ENCODE measurements at places on chromosomes 6 and 20. TPM values are rescaled to one million over a fixed set of nuclear protein-coding genes. Genes with fewer than 3 reads are reported as not detected.

DNA sequence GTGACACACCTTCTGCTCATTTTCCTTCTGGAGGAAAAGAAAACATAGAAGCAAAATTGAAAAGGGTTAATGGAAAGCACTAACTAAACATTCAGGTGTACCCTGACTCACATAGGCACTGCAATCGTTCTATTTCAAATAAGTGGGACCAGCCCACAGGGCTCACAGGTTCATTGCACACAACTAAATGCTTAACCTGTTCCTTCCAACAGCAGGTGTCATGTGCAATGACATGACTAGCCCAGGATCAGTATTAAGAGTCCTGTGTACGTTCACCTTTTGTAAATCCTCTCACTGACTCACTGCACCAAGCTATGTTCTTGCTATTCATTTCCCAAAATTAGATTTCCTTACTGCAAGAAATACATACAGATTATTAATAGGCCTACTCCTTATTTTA is 151.3 kb downstream of the GMPR start:
- H3K4me3 ChIP-seq, result no peak overlapping the region
- no peak overlapping the region for H3K27ac ChIP-seq
- no peak for DNase-seq
- no peaks in the 10 kb centered on the region for H3K27me3 ChIP-seq

NNAT gene
- 0.16 TPM for total RNA-seq

DNA sequence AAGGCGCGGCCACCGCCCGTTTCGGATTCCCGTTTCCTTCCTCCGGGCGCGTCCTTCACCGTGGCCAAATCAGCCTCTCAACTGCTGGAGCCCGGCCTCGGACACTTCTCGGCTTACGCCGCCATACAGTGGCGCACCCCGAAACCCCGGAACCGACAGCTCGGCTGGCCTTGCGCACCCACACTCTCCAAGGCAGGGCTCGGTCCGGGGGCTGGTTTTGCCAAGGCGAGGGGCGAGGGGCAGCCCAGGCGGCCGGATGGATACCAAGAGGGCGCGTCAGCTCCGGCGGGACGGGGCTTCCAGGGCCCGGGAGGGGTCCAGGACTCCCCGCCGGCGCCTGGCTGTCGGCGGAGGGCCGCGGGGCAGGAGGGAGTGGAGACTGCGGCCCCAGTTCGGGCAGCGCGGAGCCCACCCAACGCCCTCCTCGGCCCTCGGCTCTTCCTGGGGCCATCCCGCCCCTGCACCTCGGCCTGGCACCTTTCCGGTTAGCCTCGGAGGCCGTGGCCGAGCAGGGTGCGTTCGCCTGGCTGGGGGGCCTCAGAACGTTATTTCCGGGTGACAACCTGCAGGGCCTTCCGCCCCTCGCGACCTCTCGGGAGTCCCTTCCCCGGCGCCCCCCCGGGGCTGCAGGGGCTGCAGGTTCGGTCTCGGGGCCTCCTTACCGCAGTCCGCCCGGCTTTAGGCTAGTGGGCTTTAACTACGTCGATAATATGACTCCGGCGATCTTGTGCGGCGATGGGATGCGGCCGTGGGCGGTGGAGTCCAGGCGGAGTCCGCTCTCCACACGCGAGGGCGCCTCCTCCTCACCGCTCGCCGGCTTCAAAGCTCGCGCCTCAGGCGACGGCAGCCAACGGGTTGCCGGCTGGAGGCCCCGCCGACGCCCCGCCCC is 697 bp upstream of the CEP43 start:
- H3K4me1 ChIP-seq, result peaks cover 36% of the 10 kb centered on the region
- no peaks in the 10 kb centered on the region for H3K27me3 ChIP-seq
- H3K36me3 ChIP-seq, result peaks cover 33% of the 10 kb centered on the region
- peak overlapping the region; percentile 85 for H3K27ac ChIP-seq
- H3K4me3 ChIP-seq, result peak overlapping the region; percentile 75

BTBD9 gene
- total RNA-seq, result 12.4 TPM

LRFN2 gene
- total RNA-seq, result 0.45 TPM

DNA sequence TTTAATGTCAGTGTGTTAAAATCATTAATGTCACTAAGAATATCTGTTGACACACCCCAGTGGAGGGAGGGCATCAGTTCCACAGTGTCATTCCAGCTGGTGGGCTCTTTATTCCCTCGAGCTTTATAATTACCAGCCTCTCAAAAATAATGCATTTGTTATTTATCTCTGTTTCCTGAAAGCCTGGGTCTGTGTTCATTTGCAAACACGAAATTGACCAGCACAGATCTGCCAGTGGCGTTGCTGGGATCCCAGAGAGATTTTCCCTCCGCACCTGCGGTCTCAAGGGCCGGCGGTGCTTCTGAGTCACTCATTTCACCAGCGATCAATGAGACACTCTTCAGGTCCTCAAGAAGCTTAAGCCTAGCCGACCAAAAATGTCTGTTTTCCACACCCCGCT is 5.7 kb upstream of the PYGB start:
- no peaks in the 10 kb centered on the region for H3K36me3 ChIP-seq
- DNase-seq, result no peak
- H3K4me1 ChIP-seq, result peaks cover 32% of the 10 kb centered on the region

- H3K36me3 ChIP-seq, result no peaks in the 10 kb centered on the region
- no peak overlapping the region for H3K27ac ChIP-seq
- H3K4me1 ChIP-seq, result no peaks in the 10 kb centered on the region
- no peak overlapping the region for H3K4me3 ChIP-seq
- H3K27me3 ChIP-seq, result peaks cover 5% of the 10 kb centered on the region
- no peak for DNase-seq
Observed at GRCh38 chr6:4270001-4270400, 134.6 kb upstream of the ECI2 start.

GRCh38 chr20:24542721-24543120 is 73.3 kb downstream of the SYNDIG1 start:
- no peak overlapping the region for H3K27ac ChIP-seq
- DNase-seq, result no peak
- H3K27me3 ChIP-seq, result peaks cover 6% of the 10 kb centered on the region
- H3K4me3 ChIP-seq, result no peak overlapping the region

GLP1R gene
- 0.09 TPM for total RNA-seq

Data from activated CD4-positive, alpha-beta T cell treated with anti-CD3 and anti-CD28 coated beads, Interleukin-2, amount 10 ng/mL, durations not matched to agents 24 days and 14 days (primary cell).